ENCODE measurements at places on chromosomes 11 and 22. TPM values are rescaled to one million over a fixed set of nuclear protein-coding genes. Genes with fewer than 3 reads are reported as not detected.
A peak's percentile ranks its signal among the peaks of the same experiment; 100 is the strongest.

TSGA10IP gene
- total RNA-seq: not detected

CARNS1 gene
- 0.91 TPM for total RNA-seq

PHOX2A gene
- not detected for total RNA-seq

RAG2 gene
- not detected for total RNA-seq

BAIAP2L2 gene
- total RNA-seq: 0.98 TPM

FOXR1 gene
- total RNA-seq: not detected

DNA sequence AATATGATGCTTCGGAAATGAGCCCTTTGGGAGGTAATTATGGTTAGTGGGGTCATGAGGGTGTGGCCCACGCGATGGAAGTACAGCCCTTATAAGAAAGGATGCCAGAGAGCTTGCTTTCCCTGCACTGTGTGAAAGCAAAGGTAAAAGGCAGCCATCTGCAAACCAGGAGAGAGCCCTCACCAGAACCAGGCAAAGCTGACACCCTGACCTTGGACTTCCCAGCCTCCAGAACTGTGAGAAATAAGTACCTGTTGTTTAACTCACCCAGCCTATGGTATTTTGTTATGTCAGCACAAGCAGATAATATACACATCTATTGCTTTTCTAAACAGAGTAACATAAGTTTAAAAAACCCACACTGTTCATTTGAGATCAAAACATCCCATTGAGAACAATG, 50.7 kb downstream of the SYN3 start:
- no peaks in the 10 kb centered on the region for H3K36me3 ChIP-seq
- H3K4me3 ChIP-seq: no peak overlapping the region
- H3K27me3 ChIP-seq: no peaks in the 10 kb centered on the region
- peaks cover 8% of the 10 kb centered on the region for H3K4me1 ChIP-seq
- DNase-seq: no peak
- H3K27ac ChIP-seq: no peak overlapping the region

DNA sequence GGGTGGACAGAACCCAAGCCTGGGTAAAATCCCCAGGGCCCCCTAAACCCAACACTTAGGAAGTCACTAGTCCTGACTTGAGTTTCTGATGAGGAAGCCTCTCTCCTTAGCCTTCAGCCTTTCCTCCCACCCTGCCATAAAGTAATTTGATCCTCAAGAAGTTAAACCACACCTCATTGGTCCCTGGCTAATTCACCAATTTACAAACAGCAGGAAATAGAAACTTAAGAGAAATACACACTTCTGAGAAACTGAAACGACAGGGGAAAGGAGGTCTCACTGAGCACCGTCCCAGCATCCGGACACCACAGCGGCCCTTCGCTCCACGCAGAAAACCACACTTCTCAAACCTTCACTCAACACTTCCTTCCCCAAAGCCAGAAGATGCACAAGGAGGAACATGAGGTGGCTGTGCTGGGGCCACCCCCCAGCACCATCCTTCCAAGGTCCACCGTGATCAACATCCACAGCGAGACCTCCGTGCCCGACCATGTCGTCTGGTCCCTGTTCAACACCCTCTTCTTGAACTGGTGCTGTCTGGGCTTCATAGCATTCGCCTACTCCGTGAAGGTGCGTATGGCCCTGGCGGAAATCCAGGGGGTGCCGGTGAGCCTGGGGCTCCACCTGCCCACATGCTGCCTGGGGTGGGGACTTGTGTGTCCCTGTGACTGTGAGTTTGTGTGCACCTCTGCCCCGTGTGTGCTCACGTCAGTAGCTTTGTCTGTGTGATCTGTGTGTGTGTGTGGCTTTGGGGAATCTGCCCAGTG, at the start of gene IFITM1:
IFITM1 (plus strand) TSS at position 254 of the 767 bp plus-strand sequence; CDS start at position 385, 131 bp downstream.
- H3K27ac ChIP-seq: peak within 1 kb of the TSS; percentile 97
- peak within 1 kb of the TSS; percentile 50 for H3K4me3 ChIP-seq
- no peaks in the 10 kb centered on the region for H3K36me3 ChIP-seq
- H3K4me1 ChIP-seq: peaks cover 69% of the 10 kb centered on the region
- no peak for DNase-seq

DNA sequence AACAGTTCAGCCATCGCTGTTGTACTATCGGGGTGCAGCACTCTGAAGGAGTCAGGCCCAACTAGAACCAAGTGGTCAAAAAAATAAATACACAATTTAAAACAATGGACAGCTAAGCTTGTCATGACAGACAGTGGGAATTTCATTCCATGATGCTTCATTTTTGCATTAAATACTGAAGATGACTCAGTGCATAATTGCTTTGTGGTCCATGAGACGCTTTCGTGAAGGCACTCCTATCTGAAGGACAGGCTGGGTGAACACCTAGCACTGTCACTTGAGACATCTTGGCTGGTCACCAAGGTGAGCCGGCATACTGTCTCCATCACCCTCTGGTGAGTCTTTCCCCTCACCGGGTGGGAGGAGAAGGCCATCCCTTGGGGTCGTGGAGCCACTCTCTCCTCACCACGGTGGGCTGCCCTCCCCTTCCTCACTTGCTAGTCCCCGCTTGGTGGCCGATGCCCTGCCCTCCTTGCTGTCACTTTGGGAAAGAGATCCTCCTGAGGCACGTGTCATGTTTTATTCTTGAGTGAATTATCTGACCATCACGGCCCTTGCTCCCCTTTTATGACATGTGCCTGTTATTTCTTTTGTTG, 4.9 kb upstream of the TESMIN start:
- H3K36me3 ChIP-seq: peaks cover 57% of the 10 kb centered on the region
- no peaks in the 10 kb centered on the region for H3K27me3 ChIP-seq
- DNase-seq: no peak
- H3K4me1 ChIP-seq: peaks cover 9% of the 10 kb centered on the region
- H3K27ac ChIP-seq: no peak overlapping the region

- peak; percentile 45 for DNase-seq
- no peak overlapping the region for H3K4me3 ChIP-seq
- H3K27me3 ChIP-seq: no peaks in the 10 kb centered on the region
Observed at GRCh38 chr22:20203552-20204201, 52.8 kb upstream of the CCDC188 start.

DNA sequence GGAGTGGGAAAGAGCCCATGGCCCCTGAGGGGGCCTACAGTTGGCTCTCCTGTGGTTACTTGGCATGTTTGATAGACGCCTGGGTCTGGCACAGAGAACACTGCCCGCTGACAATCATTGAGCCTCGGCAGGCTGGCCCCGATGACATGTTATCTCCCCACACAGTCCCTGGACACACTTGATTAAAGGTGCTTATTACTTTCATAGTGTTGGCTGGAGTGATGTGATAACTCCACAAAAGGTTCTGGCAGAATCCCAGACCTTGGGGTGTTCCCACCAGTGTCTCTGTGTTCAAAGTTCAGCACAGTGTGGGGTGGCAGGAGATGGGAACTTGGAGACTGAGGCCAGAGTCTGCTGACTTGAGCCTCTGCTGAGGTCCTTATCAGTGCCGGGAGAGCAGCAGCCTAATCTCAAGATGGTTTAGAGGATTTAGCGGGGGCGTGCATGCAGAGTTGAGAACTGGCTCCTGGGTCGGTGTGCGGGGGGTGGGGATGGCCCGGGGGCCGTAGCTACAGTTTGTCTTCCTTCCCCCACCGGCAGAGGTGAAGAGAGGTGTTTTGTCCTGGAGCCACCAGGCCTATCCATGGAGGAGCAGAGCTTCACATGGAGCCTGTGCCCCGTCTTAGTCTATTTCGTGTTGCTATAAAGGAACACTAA, 22.5 kb downstream of the PARVB start:
- peaks cover 29% of the 10 kb centered on the region for H3K4me1 ChIP-seq
- H3K4me3 ChIP-seq: no peak overlapping the region
- DNase-seq: no peak
- no peaks in the 10 kb centered on the region for H3K27me3 ChIP-seq
- H3K36me3 ChIP-seq: no peaks in the 10 kb centered on the region

GRCh38 chr11:6357222-6357621, 33.1 kb upstream of the SMPD1 start:
- no peak for DNase-seq
- H3K36me3 ChIP-seq: no peaks in the 10 kb centered on the region
- no peak overlapping the region for H3K4me3 ChIP-seq
- H3K27me3 ChIP-seq: no peaks in the 10 kb centered on the region

GRCh38 chr11:4459500-4459899, 10.4 kb downstream of the OR52K2 start:
- H3K4me3 ChIP-seq: no peak overlapping the region
- no peaks in the 10 kb centered on the region for H3K4me1 ChIP-seq
- no peak overlapping the region for H3K27ac ChIP-seq
- H3K27me3 ChIP-seq: no peaks in the 10 kb centered on the region
- H3K36me3 ChIP-seq: no peaks in the 10 kb centered on the region
- DNase-seq: peak; percentile 62

- no peak overlapping the region for H3K27ac ChIP-seq
- H3K4me3 ChIP-seq: no peak overlapping the region
- H3K4me1 ChIP-seq: no peaks in the 10 kb centered on the region
- peaks cover 4% of the 10 kb centered on the region for H3K36me3 ChIP-seq
- H3K27me3 ChIP-seq: no peaks in the 10 kb centered on the region
Observed at GRCh38 chr22:37985751-37986281, 1.5 kb upstream of the SOX10 start.

DNA sequence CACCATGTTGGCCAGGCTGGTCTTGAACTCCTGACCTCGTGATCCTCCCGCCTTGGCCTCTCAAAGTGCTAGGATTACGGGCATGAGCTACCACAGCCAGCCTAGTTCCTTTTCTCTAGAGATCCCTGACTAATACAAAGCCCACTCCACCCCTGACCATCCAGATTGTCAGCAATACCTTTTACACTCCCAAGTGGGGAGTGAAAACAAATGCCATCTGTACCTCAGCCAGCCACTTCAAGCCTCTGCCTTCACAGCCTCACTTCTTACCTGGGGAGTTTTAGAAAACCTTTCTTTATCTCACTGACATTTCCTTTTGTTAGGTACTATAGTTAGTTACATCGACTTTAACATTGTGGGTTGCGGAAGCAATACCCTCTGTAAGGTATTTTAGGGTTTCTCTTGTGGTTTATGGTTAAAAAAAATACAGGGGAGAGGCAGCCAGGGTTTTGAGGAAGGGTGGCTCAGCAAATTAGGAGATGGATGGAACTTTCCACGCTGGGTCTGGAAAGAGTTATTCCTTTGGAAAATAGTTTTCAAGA, 8.9 kb downstream of the TOM1 start:
- DNase-seq: no peak
- H3K4me3 ChIP-seq: no peak overlapping the region
- H3K36me3 ChIP-seq: no peaks in the 10 kb centered on the region
- H3K27me3 ChIP-seq: no peaks in the 10 kb centered on the region
- peaks cover 60% of the 10 kb centered on the region for H3K4me1 ChIP-seq

- H3K4me1 ChIP-seq: peaks cover 56% of the 10 kb centered on the region
- no peak for DNase-seq
- H3K36me3 ChIP-seq: no peaks in the 10 kb centered on the region
- H3K4me3 ChIP-seq: peak overlapping the region; percentile 70
- peaks cover 11% of the 10 kb centered on the region for H3K27me3 ChIP-seq
- no peak overlapping the region for H3K27ac ChIP-seq
Observed at GRCh38 chr11:130159139-130159538, 443 bp upstream of the ST14 start.

GRCh38 chr11:30364837-30365482, 42.1 kb downstream of the ARL14EP start:
- no peaks in the 10 kb centered on the region for H3K36me3 ChIP-seq
- H3K27ac ChIP-seq: no peak overlapping the region
- no peak overlapping the region for H3K4me3 ChIP-seq
- no peaks in the 10 kb centered on the region for H3K27me3 ChIP-seq

GRCh38 chr22:23305922-23306374, 125.6 kb downstream of the BCR start:
- peak overlapping the region; percentile 85 for H3K27ac ChIP-seq
- no peaks in the 10 kb centered on the region for H3K27me3 ChIP-seq
- H3K4me3 ChIP-seq: no peak overlapping the region
- peak; percentile 69 for DNase-seq
- peaks cover 20% of the 10 kb centered on the region for H3K4me1 ChIP-seq

DNA sequence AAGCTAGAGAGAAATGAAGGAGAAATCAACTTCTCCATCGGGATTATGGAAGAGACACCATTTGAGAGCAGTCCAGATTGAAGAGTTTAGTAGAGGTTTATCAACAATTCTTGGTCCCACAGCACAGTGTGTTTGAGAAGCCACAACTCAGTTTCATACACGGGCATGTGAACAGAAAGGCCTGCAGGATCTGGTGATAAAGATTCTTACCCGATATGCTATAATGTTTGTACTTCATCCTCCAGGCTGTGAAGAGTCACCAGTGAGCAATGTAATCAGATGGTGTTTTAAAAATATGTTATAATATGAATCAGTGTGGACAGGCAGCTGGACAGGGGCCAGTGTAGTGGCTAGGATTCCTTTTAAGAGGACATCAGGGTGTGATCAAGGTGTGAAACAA, 29.7 kb upstream of the VWA5A start:
- H3K36me3 ChIP-seq: no peaks in the 10 kb centered on the region
- H3K4me3 ChIP-seq: no peak overlapping the region
- no peak overlapping the region for H3K27ac ChIP-seq
- H3K4me1 ChIP-seq: no peaks in the 10 kb centered on the region
- no peak for DNase-seq

DNA sequence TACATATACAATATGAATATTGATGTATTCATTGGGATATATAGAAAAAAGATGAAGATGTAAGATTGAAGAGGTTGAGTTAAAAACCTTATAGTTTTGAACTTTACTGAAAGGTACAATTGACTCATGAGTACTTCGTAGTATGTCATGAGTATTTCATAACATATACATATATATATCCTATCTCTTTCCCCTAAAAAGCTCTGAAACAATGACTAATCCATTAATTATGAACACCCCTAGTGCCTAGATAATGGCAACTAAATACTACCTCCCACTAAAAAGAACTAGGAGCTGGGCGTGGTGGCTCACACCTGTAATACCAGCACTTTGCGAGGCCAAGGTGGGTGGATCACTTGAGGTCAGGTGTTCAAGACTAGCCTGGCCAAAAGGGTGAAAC, 31.5 kb downstream of the SLC35F2 start:
- no peak for DNase-seq
- no peak overlapping the region for H3K4me3 ChIP-seq
- H3K27me3 ChIP-seq: no peaks in the 10 kb centered on the region
- no peaks in the 10 kb centered on the region for H3K4me1 ChIP-seq
- no peak overlapping the region for H3K27ac ChIP-seq

GRCh38 chr11:34654483-34655334, 33.8 kb downstream of the EHF start:
- H3K4me1 ChIP-seq: peaks cover 49% of the 10 kb centered on the region
- H3K27me3 ChIP-seq: no peaks in the 10 kb centered on the region
- no peak for DNase-seq

DNA sequence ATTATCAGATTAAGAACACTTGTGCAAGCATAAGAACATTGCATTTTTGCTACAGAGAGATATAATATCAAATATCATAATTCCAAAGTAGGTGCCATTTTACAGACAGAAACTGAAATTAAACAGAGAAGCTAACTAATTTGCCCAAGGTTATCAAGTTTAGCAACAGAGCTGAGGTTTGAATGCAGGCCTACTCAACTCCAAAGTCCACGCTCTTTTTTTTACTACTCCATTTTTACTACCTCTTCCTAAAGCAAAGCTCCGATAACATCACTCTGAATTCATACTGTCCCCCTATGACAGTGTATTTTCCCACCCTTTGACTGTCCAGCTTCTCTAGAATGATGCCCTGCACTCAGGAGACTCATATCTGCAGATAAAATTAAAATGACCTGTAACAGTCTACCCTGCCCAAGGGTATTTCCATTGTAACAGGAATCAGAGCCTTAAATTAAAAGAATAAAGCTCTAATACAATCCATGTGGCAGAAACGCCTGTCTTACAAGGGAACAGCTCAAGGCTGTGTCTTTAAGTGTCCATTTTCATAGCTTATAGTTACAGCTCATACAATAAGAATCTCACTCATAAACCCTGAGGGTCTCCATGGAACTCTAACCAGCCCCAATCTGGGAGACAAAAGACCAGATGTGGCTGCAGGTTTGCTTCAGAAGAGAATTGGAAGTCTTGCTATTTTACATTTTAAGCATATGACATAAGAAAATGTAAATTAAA, 36.8 kb downstream of the ALG9 start:
- no peak overlapping the region for H3K27ac ChIP-seq
- DNase-seq: no peak
- no peaks in the 10 kb centered on the region for H3K27me3 ChIP-seq
- peaks cover 5% of the 10 kb centered on the region for H3K4me1 ChIP-seq
